Dorsolateral prefrontal cortex (tissue), 122 donors: ENCODE measurements at places on chromosomes 16 and 17.
A peak's percentile ranks its signal among the peaks of the same experiment; 100 is the strongest.

- DNase-seq, result no peak
Observed at GRCh38 chr17:44268709-44269534, 987 bp upstream of the SLC4A1 start.

GRCh38 chr17:45117334-45117733 is 15.0 kb downstream of the PLCD3 start:
- DNase-seq, result no peak

- DNase-seq, result peak; percentile 68
Observed at GRCh38 chr17:57955183-57955931, at the start of gene CUEDC1. CUEDC1 (minus strand) TSS chr17:57955412; CDS start chr17:57885564, 69,848 bp downstream.

GRCh38 chr16:76280421-76281215 is 3.4 kb downstream of the CNTNAP4 start:
- DNase-seq, result no peak

- no peak for DNase-seq
Observed at GRCh38 chr17:565521-565920, 149.1 kb downstream of the VPS53 start.

DNA sequence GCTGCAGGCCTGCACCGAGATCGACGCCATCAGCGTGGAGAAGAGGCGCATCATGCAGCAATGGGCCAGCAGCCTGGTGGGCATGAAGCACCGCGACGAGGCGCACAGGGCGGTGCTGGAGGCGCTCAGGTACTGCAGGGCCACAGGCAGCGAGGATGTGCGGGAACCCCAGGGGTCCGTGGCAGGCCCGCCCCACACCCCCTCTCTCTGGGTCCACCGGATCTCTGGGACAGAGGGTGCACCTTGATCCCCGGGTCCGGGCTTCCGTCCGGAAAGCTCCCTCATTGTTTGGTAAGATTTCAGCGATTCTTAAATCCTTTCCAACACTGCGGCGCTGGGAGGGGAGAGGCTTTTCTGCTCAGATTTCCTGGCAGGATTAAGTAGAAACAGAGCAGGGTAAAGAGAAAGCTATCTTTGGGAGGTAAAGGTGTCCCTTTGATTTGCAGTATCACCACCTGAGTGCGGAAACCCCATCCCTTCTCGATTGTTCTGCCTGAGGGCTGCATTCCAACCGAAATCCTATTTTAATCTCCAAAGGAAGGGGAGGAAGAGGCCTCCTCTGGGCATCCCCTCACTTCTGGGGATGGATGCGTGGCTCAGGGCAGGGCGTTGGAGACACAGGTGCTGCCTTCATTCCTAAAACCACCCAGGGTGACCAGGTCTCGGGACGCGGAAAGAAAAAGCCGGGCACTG is 29.2 kb downstream of the CCDC40 start:
- DNase-seq, result no peak

DNA sequence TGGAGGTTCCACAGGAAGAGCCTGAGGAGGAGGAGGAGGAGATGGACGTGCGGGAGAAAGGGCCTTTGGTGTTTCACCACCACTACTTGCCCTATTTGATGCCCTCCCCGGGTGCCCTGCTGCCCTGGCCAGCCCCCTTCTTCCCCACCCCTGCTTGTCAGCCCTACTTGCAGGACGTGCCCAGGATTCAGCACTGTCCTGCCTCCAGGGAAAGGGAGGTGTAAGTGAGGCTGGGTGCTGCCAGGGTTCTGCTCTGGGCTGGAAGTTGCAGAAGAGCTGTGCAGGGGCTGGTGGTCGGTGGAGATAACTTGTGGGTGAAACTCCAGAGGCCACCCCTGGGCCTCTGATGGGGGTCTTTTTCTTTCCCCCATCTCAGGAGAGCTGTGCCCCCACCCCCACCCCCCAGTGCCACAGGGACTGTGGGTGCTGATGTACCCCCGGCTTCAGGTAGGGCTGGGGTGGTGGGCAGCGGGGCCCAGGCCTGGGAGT is 3.0 kb downstream of the PRR29 start:
- no peak for DNase-seq

DNA sequence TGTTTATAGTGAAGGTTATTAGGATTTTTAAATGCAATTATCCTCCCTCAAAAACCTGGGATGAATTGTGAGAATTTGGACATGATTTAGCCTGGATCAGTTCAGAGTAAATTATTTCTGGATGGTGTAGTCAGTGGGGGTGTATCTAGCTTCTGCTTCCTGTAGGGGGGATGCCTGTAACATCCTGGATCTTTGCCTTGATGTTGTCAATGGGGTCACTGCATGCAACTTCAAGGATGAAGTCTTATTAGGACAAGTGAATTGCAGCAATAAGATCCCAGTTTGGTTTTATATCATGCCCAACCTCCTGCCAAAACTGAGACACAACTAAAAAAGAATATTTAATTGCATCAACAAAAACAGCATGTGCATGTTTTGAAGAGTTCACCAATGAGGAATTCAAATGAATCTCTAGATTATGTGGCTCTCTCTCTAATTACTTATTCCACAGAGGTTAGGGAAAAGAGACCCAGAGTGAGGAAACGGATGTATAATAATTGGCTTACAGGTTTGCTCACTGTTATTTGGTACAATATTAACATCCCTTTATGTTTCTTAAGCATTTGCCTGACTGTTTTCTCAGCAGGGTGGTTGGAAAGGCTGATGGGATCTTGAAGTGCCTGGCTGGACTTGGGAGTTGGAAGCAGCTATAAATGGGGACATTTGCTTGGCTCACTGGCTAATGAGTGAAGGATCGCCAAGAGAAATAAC is 159.8 kb downstream of the HS3ST3B1 start:
- no peak for DNase-seq

GRCh38 chr17:80724775-80725266 is 180.2 kb downstream of the RPTOR start:
- no peak for DNase-seq

DNA sequence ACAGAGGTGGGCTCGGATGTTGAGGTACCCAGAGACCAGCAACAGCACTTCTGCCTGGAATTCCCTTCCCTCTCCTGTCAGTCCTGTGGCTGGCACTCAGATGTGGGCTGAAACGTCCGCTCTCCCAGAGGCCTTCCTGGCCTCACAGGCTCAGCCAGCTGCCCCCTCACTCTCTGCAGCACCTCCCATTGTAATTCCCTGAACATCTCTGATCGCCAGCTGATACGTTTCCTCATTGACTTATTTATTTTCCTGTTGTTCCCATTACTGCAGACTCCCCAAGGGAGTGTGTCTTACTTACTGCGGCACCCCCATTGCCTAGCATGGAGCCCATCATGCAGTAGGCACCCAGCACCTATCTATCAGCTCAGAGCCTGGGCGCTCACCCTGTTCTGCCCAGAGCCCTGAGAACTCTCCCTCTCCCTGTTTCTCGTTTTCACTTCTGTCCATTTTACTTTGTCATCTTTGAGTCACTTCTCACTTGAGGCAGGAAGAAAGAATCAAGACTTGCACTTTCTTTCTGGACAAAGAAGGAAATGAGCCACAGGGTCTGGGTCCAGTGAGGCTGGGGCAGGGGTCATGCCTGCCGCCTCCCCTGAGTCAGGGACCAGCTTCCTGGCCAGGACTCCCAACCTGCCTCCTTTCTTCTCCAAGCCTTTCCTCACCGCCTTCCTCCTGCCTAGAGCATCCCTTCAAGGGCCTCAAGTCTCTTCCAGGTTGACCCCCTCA is 10.2 kb downstream of the CDH5 start:
- DNase-seq, result no peak

DNA sequence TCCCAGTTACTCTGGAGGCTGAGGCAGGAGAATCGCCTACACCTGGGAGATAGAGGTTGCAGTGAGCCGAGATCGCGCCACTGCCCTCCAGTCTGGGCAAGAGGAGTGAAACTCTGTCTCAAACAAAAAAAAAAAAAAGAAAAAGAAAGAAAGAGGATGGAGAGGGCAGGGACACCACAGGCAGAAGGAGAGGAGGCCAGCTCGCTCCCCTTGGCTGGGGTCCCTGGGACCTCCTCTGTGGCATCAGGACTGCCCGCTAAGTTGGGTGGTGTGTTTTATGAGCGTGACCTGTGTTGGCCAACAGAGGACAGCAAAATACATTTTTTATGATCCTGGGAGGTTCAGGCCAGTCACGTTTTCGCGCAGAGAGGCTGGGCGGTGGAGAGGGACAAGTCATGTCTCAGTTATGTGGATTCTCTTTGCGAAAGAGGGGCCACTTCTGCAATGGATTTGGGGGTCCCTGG is 229.6 kb downstream of the MRTFB start:
- DNase-seq, result no peak

GRCh38 chr17:81962499-81963441 is 1.8 kb upstream of the NOTUM start:
- no peak for DNase-seq

DNA sequence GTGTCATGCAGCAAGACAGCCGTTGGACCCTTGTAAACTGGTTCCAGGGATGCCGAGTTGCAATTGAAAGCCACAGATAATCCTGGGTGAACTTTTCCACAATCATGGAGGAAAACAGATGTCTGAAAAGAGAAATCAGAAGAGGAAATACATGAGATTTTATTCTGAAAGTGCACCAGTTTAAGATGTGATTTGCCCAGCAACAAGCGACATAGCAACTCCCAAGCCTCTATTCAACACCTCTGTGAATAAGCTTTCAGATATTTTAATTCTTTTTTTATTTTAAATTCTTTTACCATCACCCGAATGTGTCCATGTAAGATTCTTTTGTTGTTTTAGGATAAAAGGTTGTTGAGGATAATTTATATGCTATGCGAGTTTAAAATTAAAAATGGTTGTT is 46.0 kb downstream of the PKD1L3 start:
- DNase-seq, result no peak

DNA sequence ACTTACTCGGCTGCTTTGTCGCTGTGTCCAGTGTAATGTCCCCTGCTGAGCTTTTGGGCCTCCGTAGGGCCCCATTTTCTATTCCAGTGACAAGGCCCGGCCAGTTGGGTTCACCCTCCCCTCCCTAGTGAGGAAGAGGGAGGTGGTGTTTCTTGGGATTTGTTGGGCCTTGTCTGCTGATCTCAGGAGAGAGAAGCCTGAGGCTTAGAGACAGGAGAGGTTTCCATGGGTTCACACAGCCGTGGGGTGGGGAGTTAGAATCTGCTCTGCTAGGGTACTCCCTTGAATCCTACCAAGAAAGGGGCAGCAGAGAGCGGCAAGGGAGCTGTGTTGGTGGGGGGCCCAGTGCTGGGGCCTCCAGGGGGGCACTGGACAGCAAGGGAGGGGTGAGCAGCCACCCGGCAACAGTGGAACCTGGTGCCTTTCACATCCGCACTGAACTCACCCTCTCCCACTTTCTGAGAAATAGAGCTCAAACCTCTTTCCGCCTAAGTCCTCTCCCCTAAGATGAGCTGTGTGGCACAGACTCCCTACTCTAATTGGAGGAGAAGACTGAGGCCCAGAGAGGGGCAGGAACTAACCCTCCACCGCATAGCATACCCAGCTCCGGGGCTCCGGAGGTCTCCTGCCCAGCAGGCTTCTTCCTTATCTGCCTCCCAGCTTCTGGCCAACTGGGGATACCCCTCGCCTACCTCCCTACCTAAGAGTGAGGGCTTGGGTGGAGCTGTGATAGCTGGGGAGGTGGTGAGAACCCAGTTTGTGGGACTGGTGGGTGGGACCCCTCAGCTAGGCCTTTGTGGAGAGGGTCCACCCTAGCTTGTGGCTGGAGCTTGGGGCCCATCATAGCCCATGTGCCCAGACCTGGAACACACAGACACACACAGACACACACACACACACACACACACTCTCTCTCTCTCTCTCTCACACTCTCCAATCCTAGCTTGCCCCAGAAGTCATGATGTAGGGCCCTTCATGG is 6.8 kb downstream of the TBKBP1 start:
- DNase-seq, result no peak

DNA sequence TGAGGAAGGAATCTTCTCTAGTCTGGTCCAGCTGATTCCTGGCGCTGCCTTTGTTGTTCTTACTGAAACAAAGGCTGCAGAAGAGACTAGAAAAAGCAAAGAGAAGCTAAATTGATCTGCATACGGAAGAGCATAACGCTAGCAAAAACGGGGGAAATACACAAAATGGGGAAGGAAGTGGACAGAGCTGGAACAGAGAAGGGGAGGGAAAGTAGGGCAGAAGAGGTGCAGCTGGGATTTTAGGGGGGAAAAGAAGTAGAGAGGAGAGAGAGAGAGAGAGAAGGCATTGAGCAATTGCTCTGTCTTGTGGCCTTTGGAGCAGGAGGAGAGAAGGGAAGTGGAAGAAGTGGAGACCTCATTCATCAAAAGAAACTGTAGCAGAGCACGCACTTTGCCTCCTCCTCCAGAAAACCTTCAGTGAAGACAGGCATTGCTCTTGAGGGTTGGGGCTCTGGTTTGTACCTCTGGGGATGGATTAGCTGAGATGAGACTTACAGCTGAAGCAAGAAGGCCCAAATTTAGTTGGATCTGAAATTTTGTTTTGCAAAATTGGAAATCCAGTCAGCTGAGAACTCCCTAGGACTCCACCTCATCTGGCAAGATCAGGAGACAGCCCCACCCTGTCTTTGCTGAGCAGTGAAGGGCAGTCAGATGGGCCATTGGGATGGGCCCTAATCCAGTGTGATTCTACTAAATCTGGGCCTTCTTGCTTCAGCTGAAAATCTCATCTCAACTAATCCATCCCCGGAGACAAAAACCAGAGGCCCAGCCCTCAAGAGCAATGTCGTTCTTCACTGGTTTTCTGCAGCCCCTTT is 55.8 kb downstream of the CDRT4 start:
- no peak for DNase-seq

DNA sequence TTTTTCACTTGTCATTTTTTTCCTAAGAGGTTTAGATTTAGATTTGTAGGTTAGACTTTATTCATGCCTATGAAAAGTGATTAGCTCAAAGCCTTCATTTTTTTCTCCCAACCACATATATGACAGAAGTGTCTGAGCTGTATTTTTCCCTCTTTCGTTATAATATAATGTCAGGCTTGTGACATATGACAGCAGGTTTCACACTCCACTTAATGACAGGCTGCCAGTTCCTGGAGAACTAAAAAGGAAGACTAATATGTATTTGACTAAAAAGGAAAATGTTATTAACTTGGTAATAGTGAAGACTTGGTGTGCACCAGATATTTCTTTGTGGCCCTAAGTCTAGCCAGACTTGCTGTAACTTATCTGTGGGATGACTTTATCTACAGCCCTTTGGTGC is 200.7 kb upstream of the CACNG5 start:
- no peak for DNase-seq

DNA sequence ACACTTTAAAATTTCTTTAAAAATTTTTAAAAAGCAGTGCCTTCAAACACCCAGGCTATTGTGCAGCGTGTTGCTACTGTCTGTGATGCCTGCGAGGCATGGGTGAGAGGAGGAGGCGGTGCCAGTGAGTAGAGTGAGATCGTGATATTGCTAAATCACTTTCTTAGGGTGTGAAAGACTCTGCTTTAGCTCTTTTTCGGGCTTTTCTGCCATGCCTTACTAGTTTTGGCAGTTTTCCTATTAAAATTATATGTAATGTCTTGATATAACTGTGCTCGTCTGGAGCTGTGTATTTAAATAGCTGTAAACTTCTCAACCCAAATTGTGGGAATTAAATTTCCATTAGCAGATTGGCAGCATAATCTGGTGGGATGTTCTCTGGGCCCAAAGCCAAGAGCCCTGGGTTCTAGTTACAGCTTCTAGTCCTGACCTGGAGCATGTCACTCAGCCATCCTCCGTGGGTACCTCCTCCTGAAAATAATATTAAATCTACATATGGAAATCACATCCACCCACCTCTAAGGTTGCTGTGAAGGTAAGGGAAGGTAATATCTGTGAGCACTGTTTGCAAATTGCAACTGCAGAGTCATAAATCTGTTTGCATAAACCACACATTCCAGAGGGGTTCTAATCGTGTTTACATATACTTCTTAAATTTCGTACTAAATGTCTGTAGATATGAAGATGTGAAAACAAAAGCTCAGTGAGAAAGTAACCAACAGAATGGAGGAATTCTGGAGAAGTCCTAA is 264.3 kb upstream of the CACNG5 start:
- no peak for DNase-seq

- peak; percentile 62 for DNase-seq
Observed at GRCh38 chr16:1057252-1057932, 15.2 kb upstream of the SSTR5 start.

- DNase-seq, result no peak
Observed at GRCh38 chr17:71484546-71484945, 636.3 kb upstream of the SOX9 start.
